ENCODE measurements at places on chromosomes 1 and 21.

DNA sequence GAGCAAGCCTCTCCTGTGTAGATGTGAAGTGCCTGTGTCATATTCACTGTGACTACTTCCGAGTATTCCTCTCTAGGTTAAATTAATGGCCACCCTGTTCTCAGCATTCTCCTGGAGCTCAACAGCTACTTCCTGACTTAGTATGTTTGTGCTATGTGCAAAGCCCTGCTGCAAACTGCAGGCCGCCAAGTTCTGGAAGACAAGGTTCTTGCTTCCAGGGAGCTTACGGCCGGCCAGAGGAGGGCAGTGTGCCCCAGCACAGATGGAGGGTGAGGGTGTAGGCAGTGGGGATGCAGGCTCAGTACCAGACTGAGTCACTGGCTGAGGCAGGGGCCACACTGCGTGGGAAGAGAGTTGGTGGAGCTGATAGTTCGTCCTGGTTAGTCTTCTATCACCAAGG, 43.2 kb downstream of the ELK4 start:
- peak; percentile 55 for DNase-seq

DNA sequence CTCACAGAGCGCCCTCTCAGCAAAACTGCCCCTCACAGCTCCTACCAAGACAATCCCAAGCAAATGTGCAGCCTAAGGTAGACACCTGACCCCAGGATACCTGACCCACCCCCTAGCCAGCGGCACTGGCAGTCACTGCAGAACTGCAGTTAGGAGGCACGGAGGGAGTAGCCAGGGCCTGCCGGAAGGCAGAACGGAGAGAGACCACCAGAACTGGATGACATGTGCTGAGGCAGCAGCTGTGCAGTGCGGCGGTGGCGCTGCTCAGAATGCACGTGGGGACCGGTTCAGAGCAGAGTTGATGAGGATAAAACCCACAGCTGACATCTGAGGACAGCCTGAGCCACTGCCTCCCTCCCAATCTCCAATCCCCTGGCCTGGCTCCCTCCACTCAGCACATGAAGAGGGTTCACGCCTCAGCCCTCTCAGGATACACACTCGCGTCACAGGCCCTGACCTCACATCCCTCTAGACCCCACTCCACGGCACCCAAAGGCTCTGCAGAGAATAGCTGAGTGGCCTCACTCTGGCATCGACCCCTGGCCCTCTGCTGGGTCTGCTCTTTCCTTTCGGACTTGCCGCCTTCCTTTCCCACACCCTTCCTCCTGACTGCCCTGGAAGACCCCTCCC, 29.6 kb downstream of the UBE2G2 start:
- no peak for DNase-seq

- no peak for DNase-seq
Measured at GRCh38 chr1:200546577-200546976, 74.0 kb downstream of the KIF14 start.

DNA sequence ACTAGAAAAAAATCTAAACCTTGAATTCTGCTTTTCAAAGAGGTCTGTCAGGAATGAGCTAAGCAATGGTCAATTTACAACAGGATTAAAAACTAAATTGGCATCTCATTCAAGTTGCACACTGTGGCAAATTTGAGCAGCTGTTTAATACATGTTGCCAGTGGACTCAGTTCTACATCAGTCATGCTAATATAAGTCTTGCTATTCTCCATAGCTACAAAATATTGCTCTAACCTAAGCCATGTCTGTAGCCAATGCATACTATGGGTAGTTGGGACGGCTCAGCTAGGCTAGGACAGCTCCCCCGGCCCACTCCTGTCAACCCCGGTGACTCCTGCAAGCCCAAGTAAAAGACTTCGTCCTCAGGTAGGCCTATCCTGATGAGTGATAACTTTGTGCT, 10.9 kb upstream of the VAV3 start:
- DNase-seq = no peak

DNA sequence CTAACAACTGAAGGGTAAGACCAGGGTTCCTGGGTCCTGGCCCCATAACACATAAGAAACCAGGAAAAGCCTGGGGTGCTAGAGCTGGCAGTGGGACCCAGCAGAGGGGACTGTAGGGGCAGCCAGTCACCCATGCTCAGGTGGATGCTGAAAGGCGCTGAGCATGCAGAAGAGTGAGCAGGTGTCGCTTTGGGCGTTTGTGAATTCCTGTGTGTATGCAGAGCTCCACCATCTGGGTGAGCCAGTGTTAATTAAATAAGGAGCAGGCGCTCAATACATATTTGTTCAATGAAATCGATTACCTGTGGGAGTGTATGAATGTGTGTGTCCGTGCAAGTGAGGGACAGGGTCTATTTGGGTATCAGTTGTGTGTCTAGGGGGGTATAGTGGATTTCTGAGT, 499 bp downstream of the C1QA start:
- DNase-seq = no peak

DNA sequence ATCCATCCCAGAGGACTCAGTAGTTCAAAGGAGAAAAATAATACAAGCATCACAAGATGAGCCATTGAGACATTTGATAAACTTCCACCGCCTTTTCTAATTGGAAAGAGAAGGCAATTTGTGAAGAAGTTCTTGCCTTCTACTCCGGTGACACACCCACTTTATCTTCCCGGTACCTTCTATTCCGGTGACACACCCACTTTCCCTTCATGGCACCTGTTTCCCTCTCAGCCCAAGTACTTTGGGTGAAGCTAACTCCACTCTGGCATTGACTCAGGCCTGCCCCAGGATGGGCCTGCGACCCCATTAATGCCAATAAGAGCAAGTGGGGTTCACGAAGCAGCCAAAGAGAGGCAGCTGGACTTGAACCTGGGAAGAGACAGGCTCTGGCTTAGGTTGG, 38.2 kb downstream of the CLDN14 start:
- DNase-seq = no peak

GRCh38 chr1:214979191-214979590, 103.3 kb upstream of the KCNK2 start:
- no peak for DNase-seq

DNA sequence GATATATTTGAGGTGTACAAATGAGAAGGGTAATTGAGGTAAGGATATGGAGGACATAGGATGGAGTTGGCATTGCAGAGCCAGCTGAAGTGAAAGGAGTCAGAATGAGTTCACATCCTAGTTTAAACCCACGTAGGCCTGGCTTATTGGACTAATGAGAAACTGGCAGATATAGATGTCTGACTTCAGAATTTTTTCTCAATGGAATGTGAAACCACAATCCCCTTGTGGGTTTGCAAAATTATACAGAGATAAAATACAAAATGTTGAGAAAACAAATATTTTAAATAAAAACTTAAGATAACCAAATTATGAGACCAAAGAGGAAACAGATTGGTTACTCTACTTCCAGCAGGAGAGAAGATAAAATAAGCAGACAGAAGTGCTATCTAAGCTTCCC, 277.4 kb upstream of the LRRC7 start:
- peak; percentile 54 for DNase-seq

GRCh38 chr1:84759756-84760155, 69.5 kb upstream of the SSX2IP start:
- DNase-seq = no peak

- no peak for DNase-seq
Measured at GRCh38 chr1:246160905-246161304, 346.2 kb downstream of the SMYD3 start.

DNA sequence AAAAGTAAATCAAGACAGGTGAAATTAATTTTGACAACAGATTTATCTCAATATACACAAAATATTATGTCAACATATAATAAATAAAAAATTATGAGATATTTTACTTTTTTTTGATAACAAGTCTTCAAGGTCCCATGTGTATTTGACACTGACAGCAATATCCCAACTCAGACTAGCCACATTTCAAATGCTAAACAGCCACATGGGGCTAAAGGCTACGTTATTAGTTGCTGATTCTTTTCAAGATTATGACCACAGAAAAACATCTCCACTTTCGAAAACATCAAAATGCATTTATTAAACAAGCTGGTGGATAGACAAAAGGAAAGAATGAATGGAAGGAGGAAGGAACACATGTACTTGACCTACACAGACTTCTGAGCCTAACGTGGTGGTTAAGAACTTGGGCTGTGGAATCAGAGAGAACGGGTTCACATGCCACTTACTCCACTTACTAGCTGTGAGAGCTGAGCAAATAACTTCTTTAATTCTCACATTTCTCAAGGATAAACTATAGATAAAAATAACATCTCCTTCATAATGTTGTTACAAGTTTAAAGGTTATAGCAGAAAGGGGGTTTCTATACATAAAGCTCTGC, 13.4 kb downstream of the PTPN14 start:
- no peak for DNase-seq

GRCh38 chr1:55128418-55128995, 86.7 kb downstream of the USP24 start:
- no peak for DNase-seq

DNA sequence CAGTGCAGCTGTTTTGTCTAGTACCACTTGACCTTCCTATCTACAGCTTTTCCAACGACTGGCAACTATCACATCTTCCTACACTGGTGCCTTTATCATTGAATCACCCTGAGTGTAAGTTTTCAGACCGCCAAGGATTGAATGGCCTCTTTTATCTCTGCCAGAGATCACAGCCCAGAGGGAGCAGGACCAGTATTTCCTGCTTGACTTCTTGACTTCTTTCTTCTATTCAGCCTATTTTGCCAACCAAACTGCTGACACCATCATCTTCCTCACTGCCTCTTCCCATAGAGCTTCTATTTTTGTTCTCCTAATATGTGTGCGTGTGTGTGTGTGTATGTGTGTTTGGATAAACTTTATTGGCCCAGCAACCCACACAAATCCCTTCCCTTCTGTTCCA, 53.8 kb downstream of the SERBP1 start:
- DNase-seq = no peak

DNA sequence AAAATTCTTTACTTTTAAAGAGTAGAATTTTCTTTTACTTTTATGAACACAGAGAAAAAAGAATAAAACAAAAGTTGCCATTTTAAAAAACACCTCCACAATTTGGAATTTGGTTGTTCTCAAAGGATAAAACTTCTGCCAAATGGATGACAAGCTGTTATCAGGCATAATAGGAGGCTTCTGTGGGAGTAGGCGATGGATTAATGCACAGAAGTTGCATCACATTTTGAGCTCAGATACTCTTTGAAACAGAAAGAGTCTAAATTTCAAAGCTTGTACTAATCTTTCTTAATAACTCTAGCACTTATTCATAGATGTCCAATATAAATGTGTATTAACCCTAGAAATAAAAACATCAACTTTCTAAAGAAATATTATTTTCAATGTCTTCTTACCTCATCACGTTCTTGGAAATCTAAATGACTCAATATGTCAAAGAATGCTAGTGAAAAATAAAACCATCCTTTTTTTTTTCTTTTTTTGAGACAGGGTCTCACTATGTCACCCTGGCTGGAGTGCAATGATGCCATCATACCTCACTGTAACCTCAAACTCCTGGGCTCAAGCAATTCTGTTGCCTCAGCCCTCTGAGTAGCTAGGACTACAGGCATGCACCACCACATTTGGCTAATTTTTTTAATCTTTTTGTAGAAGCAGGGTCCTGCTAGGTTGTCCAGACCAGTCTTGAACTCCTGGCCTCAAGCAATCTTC, 112.8 kb upstream of the USP25 start:
- DNase-seq = peak; percentile 72

DNA sequence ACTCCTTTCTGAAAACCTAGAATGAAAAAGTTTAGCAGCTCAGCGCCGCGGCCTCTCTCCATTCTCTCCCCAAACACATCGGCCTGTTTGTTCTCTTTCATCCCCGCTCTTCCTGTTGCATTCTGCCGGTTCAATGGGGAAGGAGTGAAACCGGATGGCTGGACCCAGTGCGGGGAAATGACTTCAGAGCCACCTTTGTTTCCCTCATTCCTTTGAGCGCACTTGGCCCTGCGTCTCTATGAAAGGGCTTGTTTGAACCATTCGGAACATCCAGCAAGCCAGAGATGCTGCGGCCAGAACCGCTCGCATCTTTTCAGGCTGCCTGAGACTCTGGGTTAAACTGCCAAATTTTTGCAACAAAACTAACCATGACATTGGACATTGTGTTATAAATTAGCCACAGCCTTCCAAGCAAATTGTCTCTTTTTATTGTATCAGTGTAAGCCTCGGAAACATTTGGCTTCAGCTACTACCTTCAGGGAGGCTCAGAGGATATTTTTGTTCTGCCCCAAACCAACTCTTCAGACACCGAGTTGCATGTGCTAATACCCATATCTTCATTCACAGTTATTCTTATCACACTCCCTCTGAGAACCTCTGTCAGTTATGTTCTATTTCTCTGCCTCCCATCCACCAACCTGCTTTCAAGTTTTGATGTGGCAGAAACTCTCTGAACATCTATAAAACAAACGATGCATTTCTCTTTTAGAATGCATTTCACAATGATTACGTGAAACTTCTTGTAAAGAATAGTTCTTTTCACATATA, 5.1 kb upstream of the OLIG1 start:
- no peak for DNase-seq

GRCh38 chr1:42931108-42931539, 27.5 kb downstream of the SLC2A1 start:
- DNase-seq = peak; percentile 65

- DNase-seq = no peak
Measured at GRCh38 chr1:19505693-19506457, 20.5 kb upstream of the CAPZB start.

GRCh38 chr1:20882837-20883236, 95.7 kb upstream of the HP1BP3 start:
- no peak for DNase-seq

DNA sequence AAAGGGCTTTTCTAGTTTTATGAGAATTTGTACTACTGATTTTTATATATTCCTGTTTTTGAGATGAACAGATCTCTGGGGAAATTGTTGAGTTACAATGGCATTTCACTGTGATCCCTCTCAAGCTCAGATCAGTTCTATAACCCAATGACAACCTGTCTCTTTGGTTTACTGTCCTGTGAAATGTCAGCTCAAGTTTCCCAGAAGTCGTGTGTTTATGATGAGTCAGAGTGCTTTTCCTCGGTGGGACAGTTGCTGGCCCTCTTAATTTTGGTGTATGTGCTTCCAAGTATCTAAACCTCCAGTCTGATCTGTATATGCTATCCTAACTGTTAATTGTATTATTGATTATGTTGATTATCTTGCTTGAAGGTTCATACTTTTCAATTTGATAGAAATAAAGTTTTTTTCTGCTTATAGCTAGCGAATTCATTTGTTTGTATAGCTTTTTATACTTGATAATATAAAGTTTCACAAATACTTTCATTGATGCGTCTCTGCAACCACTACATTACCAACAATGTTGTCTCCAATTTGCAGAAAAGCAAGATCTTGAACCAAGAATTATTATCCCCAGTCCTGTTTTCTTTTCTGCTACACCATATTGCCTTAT, 77.5 kb upstream of the DNAJC6 start:
- DNase-seq = peak; percentile 6
